GM12892 (cell line): ENCODE measurements at places on chromosomes 11 and 22.

- DNase-seq = no peak
Observed at GRCh38 chr11:129657866-129658525, 157.7 kb upstream of the TMEM45B start.

GRCh38 chr11:68324241-68324640, 11.8 kb downstream of the LRP5 start:
- DNase-seq = no peak

- DNase-seq = no peak
Observed at GRCh38 chr11:119793335-119793984, 64.5 kb upstream of the NECTIN1 start.

DNA sequence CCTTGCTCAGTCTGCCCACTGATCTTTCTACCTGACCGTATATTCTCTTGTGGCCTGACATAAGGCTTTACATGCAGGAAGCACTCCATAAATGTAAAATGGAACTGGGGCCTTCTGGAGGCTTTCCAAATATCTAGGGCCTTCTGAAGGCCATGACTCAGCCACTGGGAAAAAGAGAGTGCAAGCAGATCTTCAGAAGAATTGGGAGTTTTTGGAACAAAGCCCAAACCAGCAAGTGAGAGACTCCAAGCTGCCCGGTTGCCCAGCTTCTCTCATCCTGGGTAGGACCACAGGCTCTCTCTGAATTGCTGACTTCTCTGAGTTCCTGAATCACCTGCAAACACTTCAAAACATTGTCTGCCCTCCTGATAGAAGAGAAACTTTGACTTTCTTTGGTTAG, 107.9 kb upstream of the BMAL1 start:
- no peak for DNase-seq
